ENCODE measurements at places on chromosomes 3 and 15.

GRCh38 chr15:77266708-77267386 is 153.1 kb downstream of the PEAK1 start:
- no peak for DNase-seq

GRCh38 chr15:74799856-74800558 is 12.6 kb upstream of the LMAN1L start:
- peak; percentile 98 for DNase-seq

- no peak for DNase-seq
Measured at GRCh38 chr15:73965094-73965757, 26.9 kb downstream of the STOML1 start.

DNA sequence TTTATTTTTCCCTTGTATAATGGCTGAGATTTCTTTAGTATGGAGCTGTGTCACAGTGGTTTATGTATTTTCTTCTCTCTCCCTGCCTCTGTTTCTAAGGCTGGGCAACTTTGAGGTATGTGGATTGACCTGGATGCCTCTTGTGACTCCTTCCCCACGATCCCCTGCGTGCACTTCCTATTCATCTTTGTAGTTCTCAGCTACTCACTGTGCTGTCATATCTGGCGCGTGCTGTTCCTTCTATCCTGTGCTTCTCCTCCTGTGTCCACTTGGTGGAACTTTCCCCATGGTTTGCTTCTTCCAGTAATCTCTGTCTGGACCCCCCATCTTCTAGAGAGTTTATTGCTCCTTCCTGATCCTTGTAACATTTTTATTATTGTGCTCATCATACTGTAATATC is 97.3 kb downstream of the AKAP13 start:
- peak; percentile 44 for DNase-seq

GRCh38 chr3:131744765-131745164 is 242.0 kb upstream of the MRPL3 start:
- no peak for DNase-seq

- DNase-seq = no peak
Measured at GRCh38 chr15:38991701-38992100, 427.1 kb upstream of the RASGRP1 start.

GRCh38 chr3:112633757-112634156 is 7.2 kb downstream of the CCDC80 start:
- DNase-seq = no peak

DNA sequence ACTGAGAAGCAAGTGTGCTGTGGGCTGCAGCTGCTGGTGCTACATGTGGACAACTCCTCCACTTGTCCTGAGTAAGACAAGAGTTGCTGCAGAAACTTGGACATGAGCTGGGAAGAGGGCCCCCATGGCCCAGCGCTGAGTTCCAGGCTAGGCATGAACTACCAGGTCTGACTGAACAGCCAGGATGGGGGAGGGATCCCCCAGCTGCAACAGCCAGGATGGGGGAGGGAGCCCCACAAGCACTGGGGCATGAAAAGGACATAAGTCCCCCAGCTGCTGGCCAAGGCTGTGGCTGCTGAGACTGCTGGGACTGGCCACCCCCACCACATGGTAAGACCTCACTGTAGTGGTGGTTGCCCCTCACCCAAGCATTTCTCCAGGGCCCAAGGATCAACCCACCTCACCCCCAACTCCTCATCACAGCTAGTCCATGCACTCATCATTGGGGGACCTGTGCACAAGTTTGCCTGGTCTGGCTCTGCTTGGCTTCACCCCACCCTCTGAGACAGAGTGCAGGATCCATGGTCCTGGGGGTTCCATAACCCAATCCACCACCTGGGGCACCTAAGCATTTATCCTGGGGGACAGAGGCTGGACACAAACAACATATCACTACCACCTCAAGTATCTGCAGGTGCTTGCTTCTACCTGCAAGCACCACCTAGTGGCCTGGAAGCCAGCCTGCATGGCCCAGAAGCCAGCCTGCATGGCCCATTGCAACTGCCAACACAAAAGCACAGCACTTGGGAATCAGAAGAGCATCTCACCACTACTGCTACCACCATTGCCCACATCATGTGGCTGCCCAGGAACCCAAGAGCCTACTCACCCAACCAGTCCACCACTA is 84.5 kb upstream of the STT3B start:
- DNase-seq = no peak

DNA sequence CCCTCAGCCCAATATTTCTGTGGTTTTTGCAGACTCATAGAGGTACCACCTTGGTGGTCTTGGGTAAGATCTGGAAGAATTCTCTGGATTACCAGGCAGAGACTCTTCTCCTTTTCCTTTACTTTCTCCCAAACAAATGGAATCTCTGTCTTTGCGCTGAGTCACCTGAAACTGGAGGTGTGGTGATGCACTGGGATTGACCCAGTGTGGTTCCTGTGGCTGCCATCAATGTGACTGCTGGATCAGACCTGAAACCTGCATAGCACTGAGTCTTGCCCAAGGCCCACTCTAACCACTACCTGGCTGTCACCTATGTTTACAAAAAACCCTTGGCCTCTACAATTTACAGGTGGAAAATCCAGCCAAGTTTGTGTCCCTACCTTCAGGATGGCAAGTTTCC is 295.3 kb downstream of the RBMS3 start:
- no peak for DNase-seq

DNA sequence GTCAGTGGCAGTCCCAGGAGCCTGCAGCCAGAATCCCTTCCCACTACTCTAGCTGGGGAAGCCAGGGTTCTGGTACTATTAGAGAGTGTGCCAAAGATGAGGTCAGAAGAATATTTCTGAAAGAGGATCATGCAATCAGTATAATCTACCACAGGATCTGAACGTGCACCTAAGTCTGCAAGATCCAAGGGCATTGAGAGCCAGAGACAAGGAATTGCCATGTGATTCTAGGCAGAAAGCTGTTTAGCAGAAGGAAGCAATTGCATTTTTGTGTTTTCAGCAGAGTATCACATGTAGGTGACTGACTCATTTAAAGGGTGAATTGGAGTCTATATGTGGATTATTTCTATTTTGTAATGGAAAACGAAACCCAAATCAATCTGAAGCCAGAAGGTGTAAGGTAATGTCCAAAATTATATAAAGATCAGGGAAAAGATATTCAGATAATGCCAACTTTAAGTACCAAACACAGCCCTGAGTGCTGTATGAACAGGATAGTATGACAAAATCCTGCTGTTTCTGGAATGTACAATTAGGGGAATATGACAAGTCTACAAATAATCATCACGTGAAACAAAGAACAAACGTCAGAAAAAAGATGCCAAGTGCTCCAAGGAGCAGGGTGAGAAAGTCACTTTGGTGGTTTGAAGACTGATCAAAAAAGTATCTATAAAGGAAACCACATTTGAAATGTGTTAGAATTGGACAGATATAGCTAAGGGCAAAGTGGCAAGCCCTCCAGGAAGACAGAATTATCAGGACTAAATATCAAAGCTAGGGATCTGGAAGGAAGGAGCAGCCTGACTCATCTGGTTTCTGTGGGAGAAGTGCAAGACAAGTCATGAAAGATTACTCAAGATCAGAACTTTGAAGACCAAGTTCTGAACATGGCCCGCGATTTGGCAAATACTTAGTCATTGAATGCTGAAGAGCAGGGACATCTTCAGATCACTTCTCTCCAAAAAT is 1036.6 kb downstream of the NTRK3 start:
- peak; percentile 32 for DNase-seq

- DNase-seq = no peak
Measured at GRCh38 chr3:129517516-129517915, 10.9 kb upstream of the RHO start.

GRCh38 chr15:31223478-31224350 is 102.9 kb upstream of the KLF13 start:
- DNase-seq = no peak

DNA sequence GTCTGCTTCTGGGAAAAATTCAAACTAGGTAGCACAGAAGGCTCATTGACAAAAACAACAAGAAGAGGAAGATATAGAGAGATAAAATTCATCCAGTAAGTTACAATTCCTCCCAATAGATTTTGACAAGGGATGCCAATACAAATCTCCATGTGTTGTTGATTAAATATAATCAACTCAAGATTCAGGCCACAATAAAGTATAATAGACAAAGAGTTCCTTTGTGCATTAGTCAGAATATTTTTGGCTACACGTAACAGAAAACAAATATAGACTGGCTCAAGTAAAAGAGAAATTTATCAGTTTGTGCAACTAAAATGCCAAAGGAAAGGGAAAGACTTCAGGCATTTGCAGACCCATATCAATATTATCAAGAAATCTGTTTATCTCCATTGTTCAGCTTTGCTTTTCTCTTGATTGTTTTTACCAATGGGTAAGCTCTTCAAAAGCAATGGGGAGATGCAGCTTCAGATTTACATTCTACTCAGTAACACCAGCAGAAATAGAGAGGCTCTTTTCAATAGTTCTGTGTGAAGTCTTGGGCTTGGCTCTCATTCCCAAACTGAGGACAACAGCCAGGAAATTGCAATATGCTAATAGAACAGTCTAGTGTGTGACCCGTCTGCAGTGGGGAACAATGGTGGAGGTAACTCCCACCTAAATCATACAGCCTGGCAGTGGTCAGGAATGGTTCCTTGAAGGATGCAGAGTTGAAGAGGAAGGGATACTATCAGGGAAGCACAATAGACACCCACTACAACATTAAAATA is 77.6 kb upstream of the PROK2 start:
- DNase-seq = no peak

DNA sequence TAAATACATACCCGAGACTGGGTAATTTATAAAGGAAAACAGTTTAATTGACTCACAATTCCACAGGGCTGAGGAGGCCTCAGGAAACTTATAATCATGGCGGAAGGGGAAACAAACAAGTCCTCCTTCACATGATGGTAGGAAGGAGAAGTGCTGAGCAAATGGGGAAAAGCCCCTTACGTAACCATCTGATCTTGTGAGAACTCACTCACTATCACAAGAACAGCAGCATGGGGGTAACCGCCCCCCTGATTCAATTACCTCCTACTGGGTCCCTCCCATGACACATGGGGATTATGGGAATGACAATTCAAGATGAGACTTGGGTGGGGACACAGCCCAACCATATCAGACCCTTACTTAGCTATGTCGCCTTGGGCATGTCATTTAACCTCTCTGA is 27.7 kb downstream of the SCG3 start:
- DNase-seq = no peak
